ENCODE measurements at places on chromosomes 1 and 21.

DNA sequence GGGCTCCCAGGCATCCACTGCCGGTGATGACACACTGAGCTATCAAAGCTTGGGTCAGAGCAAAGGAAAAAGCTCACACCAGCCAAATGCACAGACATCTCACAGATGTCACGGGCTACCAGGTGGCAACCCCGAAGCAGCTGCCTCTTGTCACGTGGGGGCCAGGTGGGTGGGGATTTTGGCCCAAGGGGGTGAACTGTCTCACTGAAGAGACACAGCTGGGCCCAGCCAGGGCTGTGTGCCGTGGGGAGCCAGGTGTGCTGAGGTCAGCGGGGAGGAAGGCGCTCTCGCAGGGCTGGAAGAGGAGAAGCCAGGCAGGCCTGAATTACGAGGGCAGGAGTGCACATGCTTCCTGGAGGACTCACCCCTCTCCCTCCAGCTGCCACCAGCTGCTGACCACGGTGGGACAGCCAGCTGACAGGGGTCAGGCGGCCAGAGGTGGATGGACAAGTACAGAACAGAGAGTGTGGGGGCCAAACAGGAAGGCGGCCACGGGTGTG lies 32.4 kb downstream of the KCNN3 start:
- DNase-seq = no peak

GRCh38 chr1:82646336-82646735 lies 845.6 kb downstream of the ADGRL2 start:
- DNase-seq = no peak

DNA sequence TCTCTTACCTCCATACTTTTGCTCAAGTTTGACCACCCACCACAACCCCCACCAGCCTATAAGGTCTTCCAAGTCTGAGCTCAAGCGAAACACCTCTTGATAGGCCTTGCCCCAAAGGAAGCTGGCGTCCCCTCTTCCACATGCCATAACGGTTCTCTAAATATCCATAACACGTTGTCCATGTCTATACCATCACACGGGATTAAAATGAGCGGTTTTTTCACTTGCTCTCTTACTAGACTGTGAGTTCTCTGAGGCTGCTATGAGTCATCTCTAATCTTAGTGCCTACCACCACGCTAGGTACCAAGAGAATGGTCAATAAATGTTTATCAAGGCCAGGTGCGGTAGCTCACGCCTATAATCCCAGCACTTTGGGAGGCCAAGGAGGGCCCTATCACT lies 41.0 kb downstream of the WASF2 start:
- DNase-seq = no peak

DNA sequence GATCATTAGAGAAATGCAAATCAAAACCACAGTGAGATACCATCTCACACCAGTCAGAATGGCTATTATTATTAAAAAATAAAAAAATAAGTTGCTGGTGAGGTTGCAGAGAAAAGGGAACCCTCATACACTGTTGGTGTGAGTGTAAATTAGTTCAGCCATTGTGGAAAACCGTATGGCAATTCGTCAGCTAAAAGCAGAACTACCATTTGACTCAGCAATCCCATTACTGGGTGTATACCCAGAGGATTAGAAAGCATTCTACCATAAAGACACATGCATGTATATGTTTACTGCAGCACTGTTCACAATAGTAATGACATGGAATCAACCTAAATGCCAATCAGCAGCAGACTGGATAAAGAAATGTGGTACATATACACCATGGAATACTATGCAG lies 42.2 kb downstream of the GIPC2 start:
- no peak for DNase-seq

- DNase-seq = no peak
Measured at GRCh38 chr1:10643607-10644306, 152.7 kb downstream of the CASZ1 start.

DNA sequence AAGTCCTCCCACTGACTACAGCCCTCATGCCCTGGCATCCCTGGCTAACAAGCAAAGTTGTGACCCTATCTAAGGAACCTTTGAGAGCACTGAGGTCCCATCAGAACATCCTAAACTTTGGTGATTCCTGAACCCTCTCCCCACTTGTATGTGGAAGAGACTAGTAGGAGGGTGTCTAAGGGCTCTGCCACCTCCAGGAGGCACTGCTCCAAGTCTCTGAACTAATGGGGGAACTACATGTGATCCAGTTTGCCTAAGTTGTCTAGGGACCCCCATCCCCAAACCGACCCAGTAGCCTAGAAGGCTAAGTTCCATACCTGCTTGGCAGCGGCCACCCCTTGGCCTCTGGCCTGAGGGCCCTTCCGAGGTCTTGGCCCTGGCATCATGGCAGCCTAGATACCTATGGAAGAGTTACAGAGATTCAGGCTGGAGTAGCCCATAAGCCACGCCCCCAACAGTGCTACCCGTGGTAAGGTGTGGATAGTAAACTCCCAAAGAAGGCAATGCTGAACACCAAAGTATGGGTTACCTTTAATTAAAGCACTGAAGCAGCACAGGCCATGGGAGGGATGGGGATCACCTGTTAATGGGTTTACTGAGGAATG lies 1.7 kb downstream of the CC2D1B start:
- DNase-seq = no peak

DNA sequence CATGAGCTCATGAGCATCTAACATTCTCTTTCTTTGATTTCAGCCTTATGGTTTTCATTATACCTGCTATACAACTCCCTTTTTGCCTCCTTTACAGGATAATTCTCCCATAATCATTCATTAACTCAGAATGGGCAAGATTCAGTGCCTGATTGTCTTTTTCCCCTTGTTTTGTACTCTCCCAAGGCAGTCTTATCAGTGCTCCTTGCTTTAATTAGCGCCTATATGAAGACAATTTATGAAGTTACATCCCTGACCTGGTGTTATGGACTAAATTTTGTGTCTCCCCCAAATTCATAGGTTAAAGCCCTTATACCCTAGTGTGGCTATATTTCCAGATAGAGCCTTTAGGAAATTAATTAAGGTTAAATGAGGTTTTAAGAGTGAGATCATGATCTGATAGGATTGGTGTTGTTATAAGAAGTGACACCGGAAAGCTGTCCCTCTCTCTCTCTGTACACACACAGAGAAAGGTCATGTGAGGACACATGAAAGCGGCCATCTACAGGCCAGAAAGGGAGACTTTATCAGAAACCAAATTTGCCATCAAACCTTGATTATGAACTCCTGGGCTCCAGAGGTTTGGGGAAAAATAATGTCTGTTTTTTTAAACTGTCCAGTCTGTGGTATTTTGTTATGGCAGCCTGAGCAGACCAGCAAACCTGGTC lies 185.8 kb upstream of the CHODL start:
- DNase-seq = no peak

DNA sequence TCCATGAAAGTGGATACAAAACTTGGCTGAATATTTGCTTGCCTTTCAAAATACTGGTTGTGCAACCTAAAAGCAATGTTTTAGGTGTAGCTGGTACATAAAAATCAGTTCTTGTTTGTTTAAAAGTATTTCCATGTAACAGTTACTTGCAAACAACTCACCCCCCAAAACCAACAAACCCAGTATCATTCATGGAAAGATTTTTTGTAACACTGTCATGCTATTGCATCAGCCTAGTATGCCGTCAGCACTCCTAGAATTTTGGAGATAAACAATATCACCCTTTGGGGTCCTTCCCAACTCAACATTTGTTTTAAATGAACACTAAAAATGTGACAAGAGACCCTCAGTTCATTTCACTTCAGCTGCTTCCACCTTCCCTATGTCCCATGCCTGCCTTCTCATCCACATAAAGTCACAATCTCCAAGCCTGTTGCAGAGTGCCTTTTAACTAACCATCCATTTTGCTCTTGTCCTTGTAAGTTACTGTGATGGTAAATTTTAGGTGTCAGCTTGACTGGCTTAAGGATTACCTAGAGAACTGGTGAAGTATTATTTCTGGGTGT lies 425.3 kb downstream of the DUSP10 start:
- DNase-seq = peak; percentile 51

- DNase-seq = no peak
Measured at GRCh38 chr1:93262645-93263044, 82.1 kb downstream of the CCDC18 start.

DNA sequence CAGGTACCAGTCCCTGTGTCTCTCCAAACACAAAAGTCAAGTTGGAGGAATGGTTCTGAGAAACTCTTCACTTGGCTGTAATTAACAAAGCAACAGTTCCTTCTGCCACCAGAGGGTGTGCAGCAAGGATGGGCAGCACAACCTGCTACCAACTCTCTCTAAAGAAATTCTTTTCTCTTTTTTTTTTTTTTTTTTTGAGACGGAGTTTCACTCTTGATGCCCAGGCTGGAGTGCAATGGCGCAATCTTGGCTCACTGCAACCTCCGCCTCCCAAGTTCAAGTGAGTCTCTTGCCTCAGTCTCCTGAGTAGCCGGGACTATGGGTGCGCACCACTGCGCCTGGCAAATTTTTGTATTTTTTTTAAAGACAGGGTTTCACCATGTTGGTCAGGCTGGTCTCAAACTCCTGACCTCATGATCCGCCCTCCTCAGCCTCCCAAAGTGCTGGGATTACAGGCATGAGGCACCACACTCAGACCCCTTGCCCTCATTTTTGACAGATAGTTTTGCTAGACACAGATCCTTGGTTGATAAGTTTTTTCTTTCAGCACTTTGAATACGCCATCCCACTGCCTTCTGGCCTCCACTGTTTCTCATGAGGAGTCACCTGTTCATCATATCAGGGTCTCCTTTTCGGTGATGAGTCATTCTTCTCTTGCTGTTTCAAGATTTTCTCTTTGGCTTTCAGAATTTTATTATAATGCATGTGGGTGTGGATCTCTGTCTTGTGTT lies 12.1 kb upstream of the DEGS1 start:
- peak; percentile 15 for DNase-seq

DNA sequence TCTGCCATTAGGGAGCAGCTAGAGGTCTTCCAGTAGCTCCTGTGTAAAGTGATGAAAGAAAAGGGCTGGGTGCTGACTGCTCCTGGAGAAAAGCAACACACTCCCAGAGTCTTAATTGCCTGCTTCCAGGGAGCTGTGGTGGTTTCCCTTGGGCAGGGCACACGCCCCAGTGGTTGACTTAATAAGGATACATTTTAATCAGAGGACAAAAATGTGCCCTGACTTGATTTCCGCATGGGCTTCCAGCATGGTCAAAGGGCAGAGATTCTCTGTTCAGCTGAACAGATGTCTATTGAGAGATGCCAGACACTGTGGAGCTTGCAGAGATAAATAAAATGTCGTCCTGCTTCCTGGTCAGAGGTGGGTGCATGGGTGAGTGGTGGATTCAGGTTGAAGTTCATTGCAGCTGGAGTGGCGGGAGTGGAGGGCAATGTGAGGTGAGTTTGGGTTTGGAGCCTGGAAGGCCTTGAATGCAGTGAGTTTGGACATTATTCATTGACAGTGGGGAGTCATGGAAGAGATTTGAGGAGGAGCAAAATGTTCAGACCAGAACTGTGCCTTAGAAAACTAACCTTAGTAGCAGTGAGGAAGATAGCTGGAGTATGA lies 16.0 kb downstream of the QSOX1 start:
- no peak for DNase-seq

DNA sequence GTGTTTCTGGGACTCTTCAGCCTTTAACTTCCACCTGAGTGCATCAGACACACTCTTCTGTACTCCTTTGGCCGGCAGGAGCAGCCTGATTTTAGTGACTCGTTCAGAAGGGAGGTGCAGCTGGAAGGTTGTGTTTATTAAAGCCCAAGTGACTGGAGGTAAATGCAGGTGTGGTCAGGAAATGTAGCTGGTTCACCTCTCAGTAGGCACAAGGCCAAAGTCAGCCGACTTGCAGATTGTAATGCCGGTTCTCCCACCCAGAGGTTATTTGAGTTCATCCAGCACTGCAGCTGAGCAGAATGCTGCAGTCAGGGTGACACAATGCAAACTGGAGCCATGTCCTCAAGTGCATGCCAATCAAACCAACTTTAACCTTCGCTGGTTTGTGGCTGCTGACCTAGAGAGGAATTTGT lies 91.5 kb downstream of the SPATA46 start:
- no peak for DNase-seq

- DNase-seq = no peak
Measured at GRCh38 chr1:184302346-184302745, 84.5 kb upstream of the C1orf21 start.

- no peak for DNase-seq
Measured at GRCh38 chr1:193567937-193568336, 381.5 kb upstream of the B3GALT2 start.

- no peak for DNase-seq
Measured at GRCh38 chr1:1942753-1943656, 23.9 kb upstream of the TMEM52 start.

DNA sequence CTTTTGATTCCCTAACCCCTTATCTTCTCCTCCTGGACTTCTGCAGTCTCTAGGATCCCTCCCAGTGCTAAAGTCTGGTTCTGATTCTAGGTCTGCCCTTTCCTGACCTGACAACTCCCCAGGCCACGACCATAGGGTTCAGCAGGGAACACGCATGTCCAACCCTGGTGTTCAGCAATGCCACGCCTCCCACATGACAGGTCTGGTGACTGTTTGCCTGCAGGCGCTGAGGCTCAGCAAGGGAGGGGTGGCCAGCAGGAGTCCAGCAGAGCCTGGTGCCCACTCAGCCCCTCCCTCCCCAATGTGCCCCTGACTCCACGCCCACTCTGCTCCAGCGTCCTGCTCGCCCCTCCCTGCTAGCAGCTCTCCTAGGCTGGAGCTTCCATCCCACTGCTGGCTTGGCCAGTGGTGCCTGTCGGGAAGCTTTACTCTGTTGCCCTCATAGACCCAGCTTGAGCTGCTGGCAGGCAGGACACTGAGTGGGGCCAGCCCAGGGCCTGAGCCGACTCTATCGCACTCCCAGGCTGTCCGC lies 17.3 kb downstream of the SLC9A1 start:
- DNase-seq = no peak

- no peak for DNase-seq
Measured at GRCh38 chr1:156461781-156462647, 38.6 kb downstream of the MEF2D start.

- DNase-seq = peak; percentile 46
Measured at GRCh38 chr1:215824245-215824644, 257.1 kb downstream of the KCTD3 start.

GRCh38 chr21:39048064-39048463 lies 135.2 kb downstream of the PSMG1 start:
- DNase-seq = peak; percentile 63

DNA sequence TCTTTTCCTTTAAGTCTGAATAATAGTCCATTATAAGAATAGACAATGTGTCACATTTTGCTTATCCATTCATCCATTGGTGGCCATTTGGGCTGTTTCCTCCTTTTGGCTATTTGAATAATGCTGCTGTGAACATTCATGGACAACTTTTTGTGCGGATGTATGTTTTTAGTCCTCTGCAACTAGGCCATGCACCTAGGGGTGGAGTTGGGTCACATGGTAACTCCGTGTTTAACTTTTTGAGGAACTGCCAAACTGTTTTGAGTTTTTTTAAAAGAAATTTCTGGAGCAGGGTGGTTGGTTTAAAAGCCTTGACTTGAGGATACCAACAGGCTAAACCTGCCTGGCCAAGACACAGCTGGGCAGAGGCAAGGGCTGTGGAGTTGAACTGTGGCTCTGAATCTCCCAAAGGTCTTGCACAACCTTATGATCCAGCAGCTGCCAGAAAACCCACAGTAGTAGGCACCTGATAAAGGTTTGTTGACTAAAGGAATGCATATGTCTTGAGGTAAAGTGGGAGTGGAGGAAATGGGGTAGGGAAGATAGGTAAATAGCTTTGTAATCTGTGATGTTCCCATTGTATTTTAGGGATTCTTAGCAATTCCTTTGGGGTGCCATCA lies 5.6 kb upstream of the RPTN start:
- no peak for DNase-seq
